ENCODE measurements at places on chromosomes 7 and 10.

GRCh38 chr7:135156290-135156689 is 8.4 kb downstream of the TMEM140 start:
- DNase-seq, result no peak

GRCh38 chr7:129626896-129627295 is 15.4 kb downstream of the NRF1 start:
- DNase-seq, result no peak

- DNase-seq, result no peak
These were observed 191.0 kb downstream of the MAD1L1 start for GRCh38 chr7:2041496-2042367.

- no peak for DNase-seq
These were observed 4.7 kb downstream of the ACBD7 start for GRCh38 chr10:15083674-15084501.

DNA sequence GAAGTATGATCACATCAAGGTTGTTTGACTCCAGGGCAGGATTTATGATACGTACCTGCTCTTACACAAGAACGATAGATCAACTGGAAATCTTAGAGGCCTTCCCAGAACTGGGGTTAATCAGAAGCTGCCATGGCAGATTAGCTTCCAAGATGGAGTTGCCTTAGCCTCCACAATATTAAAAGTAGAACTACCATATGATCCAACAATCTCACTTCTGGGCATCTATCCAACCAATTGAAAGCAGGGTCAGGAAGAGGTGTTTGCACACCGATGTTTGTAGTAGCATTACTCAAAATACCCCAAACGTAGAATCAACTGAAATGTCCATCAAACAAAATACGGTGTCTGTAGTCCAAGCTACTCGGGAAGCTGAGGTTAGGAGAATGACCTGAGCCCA is 6.6 kb downstream of the PILRB start:
- no peak for DNase-seq

DNA sequence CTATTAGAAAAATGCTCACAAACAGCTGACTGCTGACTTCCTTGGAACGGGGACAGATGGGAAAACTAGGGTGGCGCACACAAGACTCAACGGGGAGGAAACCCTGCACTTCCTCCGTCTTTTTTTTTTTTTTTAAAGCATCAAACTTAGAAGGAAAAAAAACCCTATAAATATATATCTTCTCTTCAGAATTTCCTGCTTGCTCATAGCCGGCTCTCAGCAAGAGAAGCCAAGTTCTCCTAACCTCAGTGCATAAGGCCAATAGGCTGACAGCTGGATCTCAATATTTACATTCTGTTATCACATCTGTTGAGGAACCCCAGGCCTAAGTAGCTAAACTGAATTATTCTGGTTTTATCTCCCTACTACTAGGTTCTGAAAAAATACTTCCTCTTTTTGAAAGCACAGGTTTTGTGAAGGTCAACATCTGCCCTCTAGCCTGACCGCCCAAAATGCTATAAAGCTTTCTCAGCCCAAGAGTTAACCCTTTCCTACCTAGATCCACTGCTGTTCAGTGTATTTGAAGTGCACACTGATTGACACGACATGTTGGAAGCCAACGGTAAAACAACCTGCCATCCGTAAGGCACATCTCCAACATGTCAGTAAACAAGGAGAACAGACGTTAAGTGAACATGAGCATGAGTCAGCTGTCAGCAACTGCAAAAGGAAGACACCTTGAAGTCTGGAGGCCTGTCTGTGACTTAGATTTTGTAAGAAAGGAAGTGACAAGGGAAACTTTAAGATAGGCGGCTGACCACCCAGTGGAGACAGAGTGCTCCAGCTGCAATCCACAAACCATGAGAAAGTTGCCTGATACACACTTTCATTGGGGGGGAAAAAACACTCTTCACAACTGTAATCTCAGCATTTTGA is 83.8 kb downstream of the EBLN1 start:
- no peak for DNase-seq

- DNase-seq, result peak; percentile 62
These were observed 555 bp downstream of the PHF14 start for GRCh38 chr7:10973942-10974911.

DNA sequence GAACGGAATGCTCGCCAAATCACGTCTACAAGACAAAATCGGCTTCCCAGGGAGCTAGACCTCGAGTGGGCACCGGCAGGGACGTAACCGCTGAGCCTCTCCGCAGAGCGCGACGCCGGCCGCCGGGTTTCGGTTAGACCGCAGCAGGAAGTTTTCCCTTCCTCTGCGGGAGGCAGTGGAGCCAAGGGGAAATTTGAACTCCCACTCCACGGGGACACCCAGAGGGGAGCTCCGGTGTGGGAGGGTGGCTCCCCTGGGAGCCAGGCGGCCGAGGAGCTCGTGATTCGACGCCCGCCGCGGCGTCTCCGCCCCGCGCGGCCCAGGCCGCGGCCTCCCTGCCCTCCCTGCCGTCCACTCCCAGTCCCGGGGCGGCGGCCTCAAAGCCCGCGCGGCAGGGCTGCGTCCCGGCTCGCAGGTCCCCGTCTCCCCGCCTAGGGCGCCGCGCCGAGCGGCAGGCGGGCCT is 426 bp downstream of the SYPL1 start:
- no peak for DNase-seq

DNA sequence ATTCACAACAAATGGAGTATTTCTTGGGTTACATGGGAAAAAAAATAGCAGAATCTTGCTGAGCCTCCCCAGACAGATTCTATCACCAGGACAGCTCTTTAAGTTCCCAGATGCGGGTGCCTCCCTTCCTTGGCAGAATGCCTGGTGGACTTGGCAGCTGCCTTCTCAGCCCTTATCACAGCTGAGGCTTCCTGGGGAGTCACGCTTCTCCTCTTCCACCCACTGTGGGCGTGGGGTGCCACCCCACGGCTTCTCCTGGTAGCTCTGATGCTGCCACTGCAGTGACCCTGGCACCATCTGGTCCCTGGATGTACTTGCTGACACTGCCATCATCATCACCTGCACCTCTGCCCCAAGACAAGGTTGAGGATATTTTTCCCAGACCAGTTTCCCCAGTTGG is 16.2 kb upstream of the NME8 start:
- no peak for DNase-seq

GRCh38 chr10:60666221-60666620 is 112.1 kb upstream of the CDK1 start:
- no peak for DNase-seq

- DNase-seq, result no peak
These were observed 31.5 kb upstream of the PRPS1L1 start for GRCh38 chr7:18059171-18059570.

- DNase-seq, result no peak
These were observed 25.6 kb downstream of the BLVRA start for GRCh38 chr7:43784030-43784584.

- no peak for DNase-seq
These were observed 4.1 kb downstream of the ATG9B start for GRCh38 chr7:151020231-151020630.

DNA sequence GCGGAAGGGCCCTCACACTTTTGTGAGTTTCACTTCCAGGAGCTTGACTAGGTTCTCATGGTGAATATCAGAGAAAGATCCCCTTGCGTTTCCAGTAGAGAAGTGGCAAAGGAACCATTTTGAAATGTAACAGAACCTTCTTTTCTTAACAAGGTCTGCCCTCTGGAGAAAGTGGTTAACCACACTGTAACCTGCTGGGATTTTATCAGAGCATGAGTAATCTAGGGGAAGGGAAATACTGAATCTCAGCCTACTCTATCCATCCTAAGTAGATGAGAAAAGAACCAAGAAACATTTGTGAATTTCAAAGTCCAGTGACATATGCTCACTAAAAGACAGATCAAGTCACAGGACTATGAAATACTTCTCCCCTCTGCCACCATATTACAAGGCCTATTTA is 235.5 kb downstream of the ZEB1 start:
- no peak for DNase-seq

DNA sequence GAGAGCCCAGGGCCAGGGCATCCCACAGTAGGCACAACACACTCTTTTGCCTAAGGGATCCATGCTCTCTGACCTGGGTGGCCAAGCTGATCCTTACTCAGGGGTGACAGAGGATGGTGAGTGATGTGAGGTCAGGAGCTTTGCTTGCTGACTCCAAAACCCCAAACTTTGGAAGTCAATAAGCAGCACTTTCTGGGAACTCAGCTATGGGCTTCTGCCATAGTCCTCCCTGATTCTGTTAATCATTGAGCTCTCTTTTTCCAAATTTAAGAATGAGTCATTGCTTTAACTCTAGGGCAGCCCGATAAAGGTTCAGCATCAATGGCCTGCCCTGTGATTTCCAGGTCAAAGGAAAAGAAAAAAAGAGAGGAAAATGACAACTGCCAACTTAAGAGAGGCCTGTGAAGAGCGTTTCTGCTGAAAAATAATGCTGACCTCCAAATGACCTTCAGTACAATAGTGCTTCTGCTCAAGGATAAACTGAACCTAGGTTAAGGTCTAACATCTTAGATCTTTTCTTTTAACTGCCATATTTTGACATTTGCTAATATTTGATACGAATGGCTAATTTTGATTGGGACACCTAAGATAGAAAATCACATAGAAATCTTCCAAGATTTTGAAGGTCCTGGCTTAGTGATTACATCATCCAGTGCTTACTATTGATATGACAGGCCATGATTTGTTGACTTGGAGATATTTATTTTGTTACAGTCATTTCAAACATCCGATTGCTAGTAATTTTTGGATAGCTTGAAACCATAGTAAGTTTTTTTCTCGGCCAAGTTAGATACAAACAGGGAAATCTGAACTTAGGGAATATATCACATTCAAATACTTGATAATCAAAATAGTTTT is 20.8 kb upstream of the RELN start:
- no peak for DNase-seq

DNA sequence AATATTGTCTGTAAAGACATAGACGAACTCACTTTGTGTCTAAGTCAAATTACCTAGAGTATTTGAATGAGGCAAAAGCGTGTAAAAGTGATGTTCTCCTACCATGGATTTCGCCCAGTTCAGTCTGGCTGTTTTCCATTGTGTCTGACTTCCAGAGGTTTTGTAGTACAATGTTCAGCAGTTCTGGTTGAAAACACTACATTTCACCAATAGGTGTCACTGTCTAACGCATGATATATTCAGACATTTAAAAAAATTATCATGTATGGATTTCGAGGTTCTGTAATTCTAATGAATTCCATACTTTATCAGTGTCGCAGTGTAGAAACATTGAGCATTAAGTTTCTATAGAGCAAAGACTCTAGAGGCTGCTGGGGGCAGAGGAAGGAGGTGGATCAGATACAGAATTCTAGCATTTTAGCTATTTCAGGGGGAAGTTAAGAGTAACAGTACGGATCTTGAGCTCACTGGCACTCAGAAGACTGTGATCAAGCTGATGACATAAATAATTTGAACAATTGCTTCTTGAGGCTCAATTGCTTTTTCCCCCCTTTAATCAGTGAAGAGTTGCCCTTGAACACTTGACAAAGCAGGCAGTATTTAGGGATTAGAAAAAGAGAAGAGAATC is 196.9 kb upstream of the RHOBTB1 start:
- no peak for DNase-seq

DNA sequence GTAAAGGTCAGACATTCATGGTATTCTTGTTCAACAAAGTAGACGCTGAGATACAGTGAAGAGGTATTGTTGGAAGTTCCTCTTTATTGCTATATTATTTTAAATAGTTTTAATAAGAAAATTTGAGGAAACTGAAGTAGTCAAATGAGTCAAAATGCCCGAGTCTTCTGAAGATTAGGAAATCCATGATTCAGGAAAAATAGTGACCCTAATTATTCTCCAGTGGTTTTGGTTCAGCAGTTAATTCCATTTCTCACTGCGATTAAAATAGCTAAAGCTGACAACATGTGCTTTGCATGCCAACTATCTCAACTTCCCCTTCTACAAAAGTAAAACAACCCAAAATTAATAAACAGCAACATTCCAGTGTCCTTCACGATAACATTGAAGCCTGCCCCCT is 32.7 kb upstream of the PFKP start:
- no peak for DNase-seq

DNA sequence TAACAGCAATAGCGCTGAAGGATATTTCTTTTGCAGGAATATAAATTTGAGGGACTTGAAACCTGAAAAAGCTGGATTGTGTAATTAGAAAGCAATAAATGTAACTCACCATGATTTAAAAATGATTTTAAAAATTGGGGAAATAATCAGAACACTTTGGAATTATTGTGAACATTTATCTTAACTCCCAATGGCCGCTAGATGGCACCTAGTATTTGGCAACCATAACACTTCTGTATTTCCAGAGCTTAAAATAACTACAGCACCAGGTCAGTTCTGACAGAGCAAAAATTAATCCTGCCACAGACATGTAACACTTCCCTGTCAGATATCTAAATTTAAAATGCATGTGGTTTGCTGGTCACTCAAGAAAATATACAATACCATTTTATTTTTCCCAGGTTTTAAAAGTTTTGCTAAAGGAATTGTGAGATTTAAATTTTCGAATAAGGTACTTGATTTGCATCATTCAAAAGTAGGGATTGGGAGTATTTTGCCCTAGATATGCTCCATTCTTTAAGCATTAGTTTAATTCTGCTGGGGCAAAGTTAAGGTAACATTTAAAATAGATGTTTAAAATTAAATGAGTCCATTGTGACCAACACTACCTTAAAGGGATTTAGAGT is 144.5 kb downstream of the PPP1R3A start:
- peak; percentile 20 for DNase-seq

GRCh38 chr7:121351682-121352081 is 22.9 kb downstream of the WNT16 start:
- DNase-seq, result no peak

GRCh38 chr10:130234171-130234965 is 98.2 kb downstream of the GLRX3 start:
- no peak for DNase-seq

DNA sequence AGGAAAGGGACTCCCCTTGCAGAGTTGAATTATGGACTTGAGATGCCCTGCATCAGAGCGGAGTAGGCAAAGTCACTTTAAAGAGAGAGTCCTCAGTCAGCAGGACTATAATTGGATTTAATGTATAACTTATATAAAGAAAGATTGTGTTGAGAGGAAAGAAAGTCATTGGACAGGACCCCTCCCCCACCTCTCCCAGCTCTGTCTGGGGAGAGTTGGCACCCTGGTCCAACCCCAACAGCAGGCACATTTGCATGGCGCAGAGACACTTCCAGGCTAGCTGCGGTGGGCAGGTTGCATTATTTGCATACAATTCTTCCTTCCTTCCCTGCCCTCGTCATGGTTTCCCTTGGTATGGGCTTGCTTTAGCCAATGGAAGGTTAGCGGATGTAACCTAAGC is 46.1 kb upstream of the NPTX2 start:
- no peak for DNase-seq

- DNase-seq, result no peak
These were observed 65.5 kb downstream of the FAM53B start for GRCh38 chr10:124678557-124679240.

- no peak for DNase-seq
These were observed 55.2 kb downstream of the ELFN1 start for GRCh38 chr7:1725199-1725690.

GRCh38 chr7:25263337-25263736 is 35.1 kb upstream of the NPVF start:
- DNase-seq, result no peak

GRCh38 chr10:88212069-88212468 is 348.6 kb downstream of the PTEN start:
- DNase-seq, result no peak
